ENCODE measurements at places on chromosomes 4 and X.

GRCh38 chrX:25083661-25084060, 67.9 kb upstream of the ARX start:
- no peak for DNase-seq

DNA sequence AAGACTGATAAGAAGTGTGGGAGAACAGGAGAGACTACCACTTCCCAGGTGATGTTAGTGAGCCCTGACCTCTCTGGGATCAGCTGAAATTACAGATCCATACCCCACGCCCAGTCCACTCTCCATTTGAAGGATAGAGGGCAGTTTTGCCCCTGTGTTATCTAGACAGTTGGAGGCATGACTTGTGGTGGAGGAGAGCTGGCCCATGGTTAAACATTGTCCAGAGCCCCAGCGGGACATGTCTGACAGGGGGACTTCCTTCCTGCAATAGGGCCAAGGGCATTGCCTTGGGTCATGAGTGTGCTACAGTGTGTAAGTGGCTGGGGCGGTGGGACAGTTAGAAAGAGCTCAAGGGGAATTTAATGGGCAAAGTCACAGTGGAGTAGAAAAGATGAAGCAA, 181.1 kb downstream of the MID1IP1 start:
- no peak for DNase-seq

GRCh38 chr4:71163317-71163716, 169.9 kb downstream of the DCK start:
- DNase-seq, result no peak

GRCh38 chrX:15398874-15399273, 14.7 kb upstream of the VEGFD start:
- no peak for DNase-seq

GRCh38 chr4:80412322-80412721, 76.8 kb downstream of the CFAP299 start:
- no peak for DNase-seq

GRCh38 chrX:154799556-154800348, 5.5 kb downstream of the MPP1 start:
- peak; percentile 9 for DNase-seq

DNA sequence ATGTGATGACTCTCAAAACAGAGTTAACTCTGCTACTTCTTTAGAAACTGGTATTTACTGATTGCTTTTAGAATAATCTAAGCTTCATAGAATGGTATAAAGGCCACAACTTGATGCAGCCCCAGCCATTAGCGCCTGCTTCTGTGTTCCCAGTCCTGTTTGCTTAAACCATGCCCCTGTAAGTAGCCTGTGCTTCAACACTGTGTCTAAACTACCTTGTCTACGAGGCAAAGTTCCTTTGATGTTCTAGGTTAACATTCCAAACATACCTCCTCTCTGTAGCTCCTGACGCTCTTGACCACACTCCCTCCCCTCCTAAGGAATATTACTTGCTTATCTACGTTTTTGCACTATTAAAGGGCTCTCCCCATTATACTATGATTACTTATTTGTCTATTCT, 352.5 kb upstream of the ADGRL3 start:
- DNase-seq, result no peak

- DNase-seq, result no peak
Observed at GRCh38 chr4:180106122-180106521, 2137.1 kb upstream of the TENM3 start.

DNA sequence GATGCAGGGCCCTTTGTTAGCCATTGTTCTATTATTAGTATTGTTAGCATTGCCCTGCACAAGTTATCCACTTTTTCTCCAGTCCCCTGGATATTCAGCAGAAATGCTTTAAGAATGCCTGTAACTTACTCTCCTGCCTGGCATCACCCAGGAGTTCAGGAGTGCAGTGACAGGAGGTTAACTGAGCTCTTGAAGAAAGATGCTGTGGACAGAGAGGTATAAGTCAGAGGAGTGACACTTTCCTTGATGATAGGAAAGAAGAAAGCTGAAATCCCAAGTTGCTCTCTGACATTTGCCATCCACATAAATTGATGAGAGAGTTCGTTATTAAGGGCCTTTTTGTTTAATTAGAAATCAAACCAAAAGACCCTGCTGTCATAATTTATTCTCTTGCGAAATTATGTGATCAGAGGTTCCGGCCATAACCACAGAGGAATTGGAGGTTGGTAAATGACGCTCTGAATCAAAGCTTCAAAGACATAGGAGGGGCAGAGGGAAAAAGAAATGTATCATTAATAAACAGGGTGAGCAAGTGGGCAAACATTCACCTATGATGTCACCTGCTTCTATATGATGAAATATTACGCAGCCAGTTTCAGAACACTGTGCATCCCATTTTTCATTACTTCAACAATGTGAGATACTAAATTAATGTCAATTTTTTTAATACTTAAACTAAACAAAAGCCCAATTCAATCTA, 230.2 kb upstream of the JADE1 start:
- no peak for DNase-seq

- no peak for DNase-seq
Observed at GRCh38 chr4:73387552-73387951, 16.5 kb upstream of the ALB start.

DNA sequence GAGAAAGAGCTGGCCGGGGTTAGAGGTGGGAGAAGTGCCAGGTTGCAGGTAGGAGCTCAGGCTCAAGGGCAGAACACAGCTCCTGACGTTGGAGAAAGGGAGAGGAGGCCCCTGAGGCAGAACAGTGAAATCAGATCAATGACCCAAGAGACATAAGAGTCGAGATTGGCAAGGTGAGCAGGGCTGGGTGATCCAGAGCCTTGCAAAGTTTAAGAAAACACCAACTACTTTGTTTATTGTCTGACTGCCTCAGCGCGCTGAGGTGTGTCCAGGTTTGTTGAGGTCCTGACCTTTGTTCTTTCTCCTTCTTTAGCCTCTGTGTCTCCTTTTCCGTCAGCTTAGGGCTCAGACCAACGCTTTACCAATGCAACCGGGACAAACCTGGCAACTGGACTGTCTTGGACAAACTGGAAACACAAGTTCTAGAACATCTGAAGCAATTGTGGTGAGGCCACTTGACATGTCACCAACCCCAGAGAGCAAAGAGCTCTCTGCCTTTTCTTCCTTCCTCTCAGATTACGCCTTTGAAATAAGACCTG, 28.3 kb downstream of the CHRNA9 start:
- DNase-seq, result no peak

- DNase-seq, result peak; percentile 93
Observed at GRCh38 chr4:3106339-3107186, 32.1 kb downstream of the HTT start.

DNA sequence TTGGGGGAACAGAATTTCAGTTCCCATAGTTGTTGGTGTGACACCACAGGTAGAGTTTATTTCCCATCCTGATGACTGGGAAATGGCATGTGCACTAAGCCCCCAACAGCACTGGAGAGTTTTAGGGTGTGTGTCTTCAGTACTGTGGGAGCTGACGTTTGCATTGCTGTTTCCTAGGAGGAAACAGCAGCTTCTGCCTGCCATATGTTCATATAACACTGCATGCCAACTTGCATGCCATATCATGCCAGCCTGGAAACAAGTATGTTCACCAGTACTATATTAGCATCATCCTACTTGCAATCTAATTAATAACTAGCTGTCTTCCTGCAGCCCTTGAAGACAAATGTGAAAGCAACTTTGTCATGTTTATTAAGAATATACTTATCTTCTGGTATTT, 58.2 kb downstream of the NAA11 start:
- no peak for DNase-seq

GRCh38 chr4:3341760-3342159, 48.9 kb downstream of the RGS12 start:
- DNase-seq, result no peak

- DNase-seq, result no peak
Observed at GRCh38 chr4:176882206-176882605, 89.5 kb upstream of the VEGFC start.

DNA sequence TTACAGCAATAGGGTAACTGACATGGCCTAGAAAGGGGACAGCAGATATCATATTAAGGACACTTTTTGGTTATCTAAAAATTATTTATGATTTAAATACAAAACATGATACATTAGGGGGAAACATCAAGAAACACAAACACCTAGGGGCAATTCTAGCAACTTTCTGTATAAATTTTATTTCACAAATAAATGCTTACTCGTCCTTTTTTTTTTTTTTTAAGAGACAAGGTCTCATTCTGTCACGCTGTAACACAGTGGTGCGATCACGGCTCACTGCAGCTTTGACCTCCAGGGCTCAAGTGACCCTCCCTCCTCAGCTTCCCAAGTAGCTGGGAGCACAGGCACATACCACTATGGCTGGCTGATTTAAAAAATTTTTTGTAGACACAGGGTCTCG, 151.8 kb upstream of the BCOR start:
- no peak for DNase-seq

GRCh38 chr4:22504447-22504846, 11.4 kb downstream of the ADGRA3 start:
- no peak for DNase-seq

- DNase-seq, result no peak
Observed at GRCh38 chr4:47217291-47217690, 185.9 kb downstream of the GABRB1 start.

GRCh38 chr4:87281603-87282002, 41.1 kb downstream of the HSD17B13 start:
- DNase-seq, result no peak

GRCh38 chrX:10965174-10965798, 145.8 kb upstream of the HCCS start:
- DNase-seq, result no peak

DNA sequence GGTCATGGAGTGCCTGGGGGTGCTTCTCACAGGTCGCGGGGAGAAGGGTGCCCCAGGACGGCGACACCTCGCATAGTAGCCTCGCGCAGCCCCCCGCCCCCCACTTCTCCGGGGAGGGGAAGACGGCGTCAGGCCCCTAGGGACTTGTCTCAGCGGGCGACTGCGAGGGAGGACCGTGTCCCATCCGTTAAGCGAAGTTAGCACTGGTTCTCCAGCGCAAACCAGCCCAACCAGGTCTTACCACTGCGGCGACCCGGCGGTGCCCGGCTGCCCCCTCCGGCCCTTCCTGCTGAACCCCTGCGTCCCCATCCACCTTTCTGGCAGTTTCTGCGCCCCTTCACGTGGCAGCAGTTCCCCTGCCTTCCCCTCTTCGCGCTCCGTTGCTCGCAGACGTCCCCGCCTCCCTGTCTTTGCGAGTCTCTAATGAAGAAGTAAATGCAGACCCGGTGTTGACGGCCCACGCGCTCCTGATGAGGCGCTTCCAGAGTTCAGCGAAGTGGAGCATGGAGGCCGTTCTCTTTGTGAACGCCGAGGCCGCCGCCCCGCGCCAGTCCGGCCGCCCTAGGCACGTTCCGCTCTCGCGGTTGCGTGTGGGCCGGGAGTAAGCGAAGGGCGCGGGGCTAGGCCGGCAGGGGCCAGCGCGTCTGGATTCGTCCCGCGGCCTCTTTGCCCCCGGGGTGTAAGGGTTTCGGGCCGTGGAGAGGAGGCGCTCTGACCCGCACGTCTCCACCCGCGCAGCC, 3.0 kb downstream of the SLIT2 start:
- DNase-seq, result no peak

- no peak for DNase-seq
Observed at GRCh38 chr4:48333587-48333986, 7.7 kb upstream of the SLAIN2 start.

GRCh38 chrX:81301877-81302276, 100.0 kb downstream of the SH3BGRL start:
- no peak for DNase-seq

GRCh38 chr4:139833151-139833910, 167.7 kb downstream of the MGST2 start:
- DNase-seq, result no peak

GRCh38 chr4:20318001-20318908, 66.5 kb downstream of the SLIT2 start:
- DNase-seq, result no peak

- DNase-seq, result no peak
Observed at GRCh38 chrX:135273162-135273561, 21.3 kb downstream of the ETDA start.

DNA sequence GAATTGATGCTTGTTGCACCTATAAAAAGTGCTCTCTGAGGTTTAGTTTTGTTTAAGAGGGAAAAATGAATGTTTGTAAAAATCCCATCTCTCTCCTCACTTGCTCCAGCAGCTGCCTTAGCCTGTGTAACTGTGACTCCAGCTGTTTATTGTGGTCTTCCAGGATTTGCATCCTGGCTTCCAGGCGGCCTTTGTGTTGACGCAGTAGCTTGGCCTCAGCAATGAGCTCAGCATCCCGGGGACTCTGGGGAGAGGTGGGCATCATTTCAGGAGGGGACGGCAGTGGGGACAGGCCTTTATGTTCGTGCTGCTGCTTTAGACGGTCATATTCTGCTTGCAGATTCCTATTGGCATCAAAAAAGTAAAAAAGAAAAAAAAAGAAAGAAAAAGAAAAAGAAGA, 75.3 kb upstream of the FTHL17 start:
- DNase-seq, result no peak

DNA sequence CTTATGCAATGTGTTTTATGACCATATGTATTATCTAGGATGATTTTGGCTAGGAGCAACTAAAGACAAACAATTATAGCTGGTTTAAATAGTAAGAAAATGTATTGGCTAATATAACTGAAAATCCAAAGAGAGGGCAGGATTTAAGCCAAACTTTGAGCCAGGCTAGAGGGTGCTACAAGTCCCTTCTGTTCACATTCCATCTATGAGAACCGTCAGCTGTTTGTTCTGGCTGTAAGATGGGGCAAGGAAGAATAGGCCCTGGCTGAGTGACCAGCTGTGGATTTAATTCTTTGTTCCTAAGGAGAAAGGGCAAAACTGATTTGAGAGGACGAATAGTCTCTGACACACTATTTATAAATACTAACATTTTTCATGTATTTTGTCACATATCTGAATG, 79.2 kb upstream of the UGT8 start:
- DNase-seq, result no peak

DNA sequence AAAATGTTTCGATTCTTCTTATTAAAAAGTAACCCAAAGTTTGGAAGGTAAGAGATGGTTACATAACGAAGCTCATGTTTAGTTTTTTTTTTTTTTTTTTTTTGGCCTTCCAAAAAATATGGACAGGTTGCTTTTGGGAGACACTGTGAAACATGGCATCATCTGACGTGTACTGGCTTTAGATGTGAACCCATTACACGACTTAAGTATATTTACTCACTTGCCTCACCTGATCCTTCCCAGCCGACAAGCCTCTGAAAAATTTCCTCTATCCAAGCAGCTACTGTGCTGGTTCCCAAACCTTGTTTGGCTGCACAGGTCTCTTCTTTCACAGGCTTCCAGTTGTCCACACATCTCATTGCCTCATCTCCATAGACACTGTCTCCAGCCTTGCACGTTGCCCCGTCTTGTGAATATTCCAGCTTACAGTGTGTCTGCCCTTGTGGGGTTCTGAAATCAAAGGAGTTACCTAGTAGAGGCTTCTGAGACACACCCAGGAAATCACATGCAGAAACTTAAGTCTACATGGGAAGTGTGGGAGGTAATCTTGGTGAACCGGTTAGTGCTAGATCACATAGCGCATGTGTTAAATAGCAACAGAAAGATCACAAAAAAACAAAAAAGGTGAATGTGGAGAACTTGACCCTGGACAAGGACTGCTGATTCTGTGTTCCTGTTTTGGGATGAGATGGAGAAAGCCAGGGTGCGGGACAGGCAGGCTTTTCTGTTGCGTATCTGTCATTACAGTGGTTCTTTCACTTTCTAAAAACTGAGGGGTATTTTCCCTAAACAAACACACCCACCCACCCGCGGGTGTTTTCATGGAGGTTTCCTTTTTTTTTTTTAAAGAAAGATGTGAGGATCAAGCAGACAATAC, 328.6 kb downstream of the ARHGAP10 start:
- DNase-seq, result peak; percentile 51

- no peak for DNase-seq
Observed at GRCh38 chr4:72970756-72971155, 98.8 kb downstream of the COX18 start.

GRCh38 chr4:153791746-153792617, 3.1 kb upstream of the SFRP2 start:
- peak; percentile 73 for DNase-seq

GRCh38 chrX:12820737-12821136, 29.5 kb downstream of the PRPS2 start:
- no peak for DNase-seq

Data from activated CD8-positive, alpha-beta T cell treated with anti-CD3 and anti-CD28 coated beads for 36 hours (primary cell).